ENCODE measurements at places on chromosomes 6 and 20.

DNA sequence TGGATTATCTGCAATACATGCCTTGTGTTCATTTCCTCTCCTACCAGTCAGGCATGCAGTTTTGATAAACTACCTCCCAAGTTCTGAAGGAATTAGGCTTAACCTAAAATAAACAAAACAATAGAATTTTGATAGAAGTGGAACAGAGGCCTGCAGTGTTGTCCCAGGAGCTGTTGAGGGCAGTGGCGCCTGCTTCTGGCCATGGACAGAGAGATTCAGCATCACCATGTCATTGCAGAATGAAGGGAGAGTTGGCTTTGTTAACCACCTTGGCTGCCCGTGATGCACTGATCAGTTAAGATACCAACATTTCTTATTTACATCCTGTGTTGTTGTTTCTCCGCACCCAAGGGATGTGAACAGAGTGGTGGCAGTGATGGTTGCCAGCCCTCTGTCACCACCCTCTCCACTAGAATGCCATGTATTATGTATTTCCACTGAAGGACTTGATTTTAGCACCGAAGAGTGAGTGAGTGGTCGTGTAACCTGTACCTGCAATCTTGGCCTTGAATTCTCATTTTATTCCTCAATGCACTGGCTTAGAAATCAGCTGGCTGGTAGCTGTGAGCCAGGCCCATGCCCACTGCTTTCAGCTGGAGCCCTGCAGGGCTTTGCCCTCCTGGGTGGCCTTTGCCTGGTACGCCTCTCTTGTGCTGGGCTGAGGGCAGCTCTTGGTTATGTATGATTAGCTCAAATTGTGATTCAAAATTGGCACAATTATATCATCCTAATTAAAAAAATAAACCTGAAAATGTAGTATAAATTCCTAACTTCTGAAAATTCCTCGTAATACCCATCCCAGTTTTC is 56.5 kb downstream of the SHLD1 start:
- no peak for DNase-seq

DNA sequence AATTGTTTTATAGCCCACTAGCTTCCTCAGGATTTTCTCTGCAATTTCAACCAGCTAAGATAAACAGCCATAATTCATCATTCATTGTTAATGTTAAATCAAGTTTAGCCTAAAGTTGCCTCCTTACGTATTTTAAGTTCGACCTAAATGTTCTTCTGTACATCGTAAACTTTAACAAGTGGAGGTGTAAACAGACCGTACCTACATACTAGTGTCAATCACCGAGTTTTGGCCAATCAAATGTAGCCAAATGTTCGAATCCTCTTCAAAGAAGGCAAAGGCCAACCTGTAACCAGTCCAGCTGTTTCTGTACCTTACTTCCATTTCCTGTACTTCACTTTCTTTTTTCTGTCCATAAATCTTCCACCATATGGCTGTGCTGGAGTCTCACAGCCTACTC is 13.5 kb downstream of the MBOAT1 start:
- no peak for DNase-seq

GRCh38 chr6:29847871-29848630 is 20.4 kb downstream of the HLA-G start:
- DNase-seq, result peak; percentile 68

DNA sequence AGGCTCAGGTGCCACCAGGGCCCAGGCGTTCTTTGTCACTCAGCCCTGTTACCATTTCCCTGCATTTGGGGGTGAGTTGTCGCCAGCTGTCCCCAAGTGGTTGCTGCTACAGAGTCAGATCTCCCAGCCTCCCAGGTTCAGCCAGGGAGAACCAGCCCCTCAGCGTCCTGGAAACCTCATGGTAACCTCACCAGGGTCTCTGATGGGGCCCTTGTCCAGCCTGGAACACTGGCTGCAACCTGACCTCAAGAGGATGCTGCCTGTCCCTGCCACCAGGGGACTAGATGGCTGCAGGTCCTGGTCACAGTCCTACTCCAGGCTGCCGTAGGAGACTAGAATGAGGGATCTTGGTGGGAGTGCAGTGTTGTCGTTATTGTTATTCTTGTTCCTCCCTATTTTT is 228.3 kb upstream of the PDE10A start:
- DNase-seq, result no peak

DNA sequence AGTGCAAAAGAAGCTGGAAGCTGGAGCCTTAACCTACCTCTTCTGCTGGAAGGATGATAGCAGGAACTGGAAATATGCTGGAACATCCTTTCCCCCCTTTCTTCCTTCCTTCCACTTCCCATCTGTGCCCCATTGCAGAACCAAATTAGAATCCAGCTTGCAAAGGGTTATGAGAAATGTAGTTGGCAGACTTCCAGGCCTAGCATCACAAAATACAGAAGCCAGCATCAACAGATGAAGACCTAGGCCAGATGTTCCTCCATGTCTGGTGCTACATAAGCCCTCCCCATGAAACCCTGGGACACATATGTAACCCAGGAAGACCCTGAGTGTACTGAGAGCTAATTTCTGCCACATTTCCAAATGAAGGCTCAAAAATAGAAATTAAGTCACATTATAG is 40.0 kb upstream of the TFAP2B start:
- no peak for DNase-seq

Data from stimulated activated CD8-positive, alpha-beta memory T cell treated with anti-CD3 and anti-CD28 coated beads, Interleukin-7, amount 100 ng/mL, for 4 hours (primary cell).